Pancreas (tissue), 10 donors: ENCODE measurements at places on chromosomes 11 and 22. TPM values are rescaled to one million over a fixed set of nuclear protein-coding genes. Genes with fewer than 3 reads are reported as not detected.
A peak's percentile ranks its signal among the peaks of the same experiment; 100 is the strongest.

DNA sequence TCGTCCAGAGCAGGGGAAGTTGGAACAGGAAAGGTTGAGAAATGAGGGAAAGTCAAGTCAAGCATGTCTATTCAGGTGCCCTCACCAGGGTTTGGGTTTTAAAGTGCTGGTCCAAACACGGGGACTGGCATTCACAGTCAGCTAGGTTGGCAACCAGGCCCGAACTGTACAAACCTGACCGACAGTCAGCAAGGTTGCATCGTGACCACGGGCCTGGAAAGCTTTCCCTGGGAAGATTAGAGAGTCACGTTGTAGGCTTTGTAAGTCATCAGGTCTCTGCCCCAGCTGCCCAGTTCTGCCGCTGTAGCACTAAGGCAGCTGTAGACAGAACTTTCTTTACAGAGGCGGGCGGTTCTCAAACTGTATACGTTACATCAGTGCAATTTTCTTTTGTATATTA is 7.4 kb downstream of the KRTAP5-10 start:
- H3K36me3 ChIP-seq: no peaks in the 10 kb centered on the region
- H3K4me3 ChIP-seq: no peak overlapping the region
- no peak for DNase-seq
- H3K27ac ChIP-seq: no peak overlapping the region
- no peaks in the 10 kb centered on the region for H3K27me3 ChIP-seq
- no peaks in the 10 kb centered on the region for H3K4me1 ChIP-seq

DNA sequence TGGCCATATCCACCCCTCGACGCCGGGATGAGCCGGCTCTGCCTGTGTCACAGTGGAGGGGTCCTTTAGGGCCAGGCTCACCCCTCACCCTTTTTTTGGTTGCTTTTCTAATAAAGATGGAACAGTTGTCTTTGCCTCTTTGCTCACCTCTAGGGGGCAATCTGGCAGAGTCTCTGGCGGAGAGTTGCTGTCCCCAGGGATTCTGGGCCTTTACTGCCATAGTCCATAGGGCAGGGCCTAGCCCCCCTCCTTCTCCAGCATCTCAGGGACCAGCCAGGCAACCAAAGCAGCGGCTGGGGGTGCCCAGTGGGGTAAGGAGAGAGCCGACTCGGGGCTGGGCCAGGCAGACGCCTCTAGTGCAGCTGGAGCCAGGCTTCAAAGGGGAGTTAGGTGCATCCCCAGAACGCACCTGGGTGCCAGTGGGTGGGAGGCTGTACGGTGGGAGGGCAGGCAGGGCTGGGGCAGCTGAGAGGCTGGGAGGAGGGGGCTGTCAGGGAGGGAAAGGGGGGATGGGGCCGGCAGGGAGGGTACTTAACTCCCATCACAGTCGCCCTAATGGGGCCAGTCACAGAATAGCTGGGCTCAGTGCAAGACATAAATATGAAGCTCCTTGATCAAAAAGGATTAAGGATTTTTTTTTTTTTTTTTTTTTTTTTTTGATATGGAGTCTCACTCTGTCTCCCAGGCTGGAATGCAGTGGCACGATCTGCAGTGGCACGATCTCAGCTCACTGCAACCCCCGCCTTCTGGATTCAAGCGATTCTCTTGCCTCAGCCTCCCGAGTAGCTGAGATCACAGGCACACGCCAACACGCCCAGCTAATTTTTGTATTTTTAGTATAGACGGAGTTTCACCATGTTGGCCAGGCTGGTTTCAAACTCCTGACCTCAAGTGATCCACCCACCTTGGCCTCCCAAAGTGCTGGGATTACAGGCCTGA is 2.5 kb upstream of the SUSD2 start:
- no peak overlapping the region for H3K4me3 ChIP-seq
- H3K27ac ChIP-seq: no peak overlapping the region
- no peaks in the 10 kb centered on the region for H3K27me3 ChIP-seq
- no peak for DNase-seq
- H3K4me1 ChIP-seq: no peaks in the 10 kb centered on the region
- H3K36me3 ChIP-seq: no peaks in the 10 kb centered on the region

GRCh38 chr11:113305440-113306336 is 8.7 kb upstream of the TTC12 start:
- H3K27ac ChIP-seq: no peak overlapping the region
- DNase-seq: peak; percentile 89
- H3K4me3 ChIP-seq: no peak overlapping the region
- H3K4me1 ChIP-seq: no peaks in the 10 kb centered on the region
- H3K36me3 ChIP-seq: no peaks in the 10 kb centered on the region

DNA sequence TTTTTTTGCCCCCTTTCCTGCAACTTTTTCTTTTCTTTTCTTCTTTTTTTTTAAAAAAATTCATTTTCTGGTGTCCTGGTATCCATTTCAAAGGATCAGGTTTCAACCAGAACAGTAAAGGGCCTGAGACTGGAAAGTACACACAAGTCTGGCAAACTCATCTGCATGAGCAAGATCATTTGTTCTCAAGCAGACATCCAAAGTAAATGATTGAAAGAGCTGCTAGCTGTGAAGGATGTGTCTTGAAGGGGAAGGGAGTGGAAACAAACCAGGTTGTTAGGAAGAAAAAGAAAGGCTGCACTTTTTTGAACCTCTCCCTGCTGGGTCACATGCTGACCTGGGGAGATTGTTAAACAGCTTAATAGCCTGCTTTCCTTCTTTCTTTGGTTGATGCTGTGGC is 5.3 kb downstream of the YAP1 start:
- DNase-seq: peak; percentile 20
- no peak overlapping the region for H3K27ac ChIP-seq
- H3K27me3 ChIP-seq: no peaks in the 10 kb centered on the region
- peaks cover 22% of the 10 kb centered on the region for H3K4me1 ChIP-seq
- no peak overlapping the region for H3K4me3 ChIP-seq

GRCh38 chr11:92180664-92181251 is 43.9 kb upstream of the FAT3 start:
- DNase-seq: no peak
- no peaks in the 10 kb centered on the region for H3K27me3 ChIP-seq
- H3K27ac ChIP-seq: no peak overlapping the region
- H3K4me3 ChIP-seq: no peak overlapping the region
- no peaks in the 10 kb centered on the region for H3K36me3 ChIP-seq
- H3K4me1 ChIP-seq: no peaks in the 10 kb centered on the region

- H3K27me3 ChIP-seq: peaks cover 7% of the 10 kb centered on the region
- H3K36me3 ChIP-seq: no peaks in the 10 kb centered on the region
- no peak overlapping the region for H3K4me3 ChIP-seq
- DNase-seq: no peak
- H3K27ac ChIP-seq: no peak overlapping the region
These were observed 4.2 kb upstream of the CHRDL2 start for GRCh38 chr11:74735365-74735928.

The SNAP29 gene
- 10.3 TPM for total RNA-seq
